ENCODE measurements at places on chromosomes 12 and 14.
A peak's percentile ranks its signal among the peaks of the same experiment; 100 is the strongest.

DNA sequence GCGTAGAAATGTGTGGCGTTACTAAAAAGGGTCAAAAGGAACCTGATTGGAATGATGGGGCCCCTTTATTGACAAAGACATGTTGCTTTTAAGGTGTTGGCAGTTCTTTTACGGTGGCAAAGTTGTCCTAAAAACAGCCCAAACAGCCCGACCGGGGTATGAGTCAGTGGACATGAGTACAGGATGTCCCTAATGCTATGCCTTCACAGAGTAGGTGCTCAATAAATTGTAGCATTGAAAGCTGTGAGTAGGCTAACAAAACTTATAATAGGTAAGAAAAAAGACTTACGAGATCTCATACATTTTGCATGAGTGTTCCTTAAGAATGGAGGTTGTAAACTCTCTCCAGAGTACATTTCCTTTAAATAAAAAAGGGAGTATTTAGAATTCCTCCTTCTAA is 2.6 kb downstream of the ELK3 start:
- DNase-seq, result no peak

GRCh38 chr14:76090616-76091391 is 60.9 kb upstream of the GPATCH2L start:
- peak; percentile 18 for DNase-seq

DNA sequence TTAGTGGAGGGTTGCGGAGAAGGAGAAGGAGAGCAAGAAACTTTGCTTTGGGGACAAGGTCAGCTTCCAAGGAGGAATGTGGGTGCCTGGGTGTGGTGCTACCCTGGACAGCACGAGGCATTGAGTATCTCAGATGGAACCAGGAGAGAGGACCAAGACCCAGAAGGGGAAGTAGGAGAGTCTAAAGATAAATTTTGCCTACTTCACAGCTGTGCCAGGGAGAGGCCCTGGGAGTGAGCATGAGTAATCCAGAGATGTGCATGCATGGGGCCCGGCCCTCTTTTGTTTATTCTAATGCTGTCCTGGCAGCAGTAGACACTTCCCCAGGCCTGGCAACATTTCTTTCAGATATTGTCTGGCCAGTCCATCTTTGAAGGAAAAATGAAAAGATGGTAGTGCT is 49.5 kb upstream of the GNPNAT1 start:
- peak; percentile 74 for DNase-seq

DNA sequence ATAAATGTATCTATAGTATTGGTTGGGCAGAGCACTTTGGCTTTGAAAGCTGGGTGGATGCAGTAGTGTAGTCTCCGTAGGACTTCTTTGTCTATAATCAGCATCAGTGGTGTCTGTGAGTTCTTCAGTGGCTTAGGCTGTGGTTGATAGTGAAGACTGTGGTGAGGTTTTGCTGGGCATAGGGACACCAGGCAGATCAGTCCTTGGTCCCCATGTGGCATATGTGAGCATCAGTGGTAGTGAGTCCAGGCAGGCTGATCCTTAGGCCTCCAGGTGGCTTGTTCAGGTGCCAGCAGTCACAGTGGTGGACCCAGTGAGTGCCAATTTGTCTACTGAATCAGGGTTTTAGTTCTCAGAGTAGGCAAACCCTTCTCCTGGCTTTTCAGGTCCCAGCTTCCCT is 70.4 kb downstream of the CAND1 start:
- no peak for DNase-seq

GRCh38 chr12:83505586-83505985 is 818.9 kb downstream of the TMTC2 start:
- DNase-seq, result no peak

- DNase-seq, result no peak
Observed at GRCh38 chr12:106310687-106311086, 8.2 kb downstream of the TCP11L2 start.

DNA sequence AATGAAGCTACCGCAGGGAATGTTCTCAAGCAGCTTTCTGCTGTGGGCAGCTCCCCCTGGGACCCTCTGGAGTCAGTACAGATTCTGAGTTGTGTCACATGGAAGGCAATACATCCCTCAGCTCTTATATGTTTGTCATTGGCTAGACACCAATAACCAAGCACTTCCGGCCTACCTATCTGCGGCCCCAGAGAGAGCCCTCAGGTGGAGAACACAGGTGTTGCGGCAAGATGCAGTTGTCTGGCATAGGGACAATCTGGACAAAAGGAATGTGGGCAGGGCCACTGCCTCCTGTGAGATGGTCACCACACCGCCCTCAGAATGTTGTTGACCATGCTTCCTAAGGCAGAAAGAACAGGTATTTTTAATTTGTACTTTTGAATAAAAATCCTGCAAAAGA is 118.7 kb downstream of the BRMS1L start:
- no peak for DNase-seq

DNA sequence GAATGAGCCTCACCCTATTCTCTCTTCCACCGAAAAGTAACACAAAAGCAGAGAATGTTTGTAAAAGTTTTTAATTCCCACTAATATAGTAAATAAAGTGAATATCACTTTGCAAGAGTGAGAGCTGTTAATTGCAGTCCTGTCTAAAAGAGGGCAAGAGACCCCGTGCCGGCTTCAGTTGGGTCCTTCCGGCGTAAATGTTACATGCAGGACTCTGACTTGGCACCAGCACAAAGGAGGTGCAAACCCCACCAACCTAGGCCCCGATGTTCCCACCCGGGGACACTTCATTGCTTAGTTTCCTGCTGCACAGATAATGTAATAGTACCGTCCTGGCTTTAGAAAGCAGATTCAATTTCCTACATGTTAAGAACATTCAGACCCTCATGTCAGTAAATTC is 66.0 kb upstream of the DYNC1H1 start:
- DNase-seq, result no peak

DNA sequence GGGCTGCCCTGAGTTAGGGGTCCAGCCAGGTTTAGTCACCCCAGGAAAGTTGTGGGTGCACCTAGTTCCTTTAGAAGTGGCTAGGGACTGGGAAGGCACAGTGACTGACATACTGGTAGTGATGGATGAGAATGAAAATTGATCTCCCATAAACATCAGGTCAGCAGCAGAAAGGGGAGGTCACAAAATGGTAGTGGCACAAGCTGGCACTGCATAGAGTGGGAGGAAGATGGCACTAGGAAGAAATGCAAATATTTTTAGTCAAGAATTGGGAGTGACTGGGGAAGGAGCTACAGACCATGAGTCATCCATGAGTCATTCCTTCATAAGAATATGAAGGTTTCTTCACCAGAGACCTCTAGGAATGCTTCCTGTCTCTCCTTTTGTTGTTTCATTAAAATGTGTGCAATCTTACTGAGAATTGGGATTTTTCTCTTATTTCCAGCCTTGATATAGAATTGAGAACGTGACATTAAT is 198.3 kb upstream of the AMIGO2 start:
- peak; percentile 95 for DNase-seq

- DNase-seq, result no peak
Observed at GRCh38 chr14:24892497-24893051, 157.4 kb downstream of the STXBP6 start.

DNA sequence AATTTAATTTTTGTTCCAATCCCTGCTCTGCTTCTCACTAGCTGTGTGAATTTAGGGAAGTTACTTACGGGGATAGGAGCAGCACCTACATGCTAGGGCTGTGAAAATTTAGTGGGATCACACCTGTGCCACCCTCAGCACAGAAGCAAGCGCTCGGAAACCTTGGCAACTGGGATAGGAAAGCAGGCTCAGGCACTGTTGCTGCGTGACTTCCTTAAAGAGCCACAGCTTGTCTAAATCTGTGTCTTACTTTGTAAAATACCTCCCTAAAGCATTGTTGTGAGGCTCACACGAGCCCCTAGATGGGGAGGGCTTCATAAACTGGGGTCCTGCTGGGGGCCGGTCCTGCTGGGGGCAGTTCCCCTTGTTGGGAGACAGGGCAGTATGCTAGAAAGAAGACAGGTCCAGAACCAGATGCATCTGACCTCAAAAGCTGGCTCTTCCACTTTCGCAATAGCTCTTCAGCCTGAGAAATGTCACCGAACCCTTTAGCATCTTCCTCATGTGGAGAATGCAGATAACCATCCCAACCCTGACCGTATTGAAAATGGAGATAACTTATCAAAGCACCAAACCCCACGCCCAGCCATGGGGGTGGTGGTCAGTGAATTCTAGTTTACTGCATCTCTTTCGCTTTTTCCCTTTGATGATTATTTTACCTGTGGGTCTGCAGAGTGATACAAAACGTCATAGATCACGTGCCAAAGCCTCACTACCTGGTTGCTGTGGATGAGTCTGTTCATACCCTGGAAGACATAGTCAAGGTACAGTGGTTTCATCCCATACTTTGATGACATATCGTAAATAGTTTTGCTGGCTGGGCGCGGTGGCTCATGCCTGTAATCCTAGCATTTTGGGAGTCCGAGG is 54.1 kb downstream of the AK7 start:
- no peak for DNase-seq

- DNase-seq, result peak; percentile 73
Observed at GRCh38 chr12:52971679-52972329, 22.9 kb downstream of the KRT18 start.

- peak; percentile 33 for DNase-seq
Observed at GRCh38 chr14:74979442-74980397, 23.0 kb upstream of the EIF2B2 start.

- no peak for DNase-seq
Observed at GRCh38 chr12:46084666-46085631, 94.6 kb upstream of the SCAF11 start.

DNA sequence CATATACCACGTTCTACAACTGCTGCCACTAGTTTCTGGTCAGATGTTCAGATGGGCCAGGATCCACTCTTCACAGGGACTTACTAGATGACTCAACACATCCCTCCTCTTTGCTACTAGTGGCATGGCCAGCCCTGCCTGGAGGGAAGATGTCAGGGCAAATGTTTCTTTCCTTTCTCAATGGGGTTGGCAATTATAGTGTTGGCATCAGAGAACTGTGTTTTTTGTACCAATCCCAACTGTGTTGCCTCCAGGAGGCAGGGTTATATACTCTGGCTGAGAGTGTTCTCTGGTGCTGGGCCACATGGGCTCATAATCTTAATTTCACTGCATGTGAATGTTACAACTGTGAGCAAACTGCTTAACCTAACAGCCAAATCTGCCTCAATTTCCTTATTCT is 69.9 kb upstream of the AVPR1A start:
- no peak for DNase-seq

DNA sequence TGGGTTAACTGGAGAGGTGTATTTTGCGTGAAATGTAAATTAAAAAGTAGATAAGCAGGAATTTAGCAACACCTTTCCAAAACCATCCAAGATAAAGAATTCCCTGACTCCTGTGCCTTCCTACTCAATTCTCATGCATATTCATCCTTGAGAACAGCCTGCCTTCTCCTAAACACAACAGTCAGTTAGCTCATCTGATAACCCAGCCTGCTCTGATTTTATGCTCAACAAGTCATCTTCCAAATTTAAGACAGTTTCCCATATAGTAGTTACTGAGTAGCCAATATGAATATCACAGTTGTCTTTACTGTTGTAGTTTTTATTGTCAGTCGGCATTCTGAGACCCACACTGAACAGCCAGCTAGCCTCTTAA is 27.1 kb downstream of the CPNE8 start:
- no peak for DNase-seq

DNA sequence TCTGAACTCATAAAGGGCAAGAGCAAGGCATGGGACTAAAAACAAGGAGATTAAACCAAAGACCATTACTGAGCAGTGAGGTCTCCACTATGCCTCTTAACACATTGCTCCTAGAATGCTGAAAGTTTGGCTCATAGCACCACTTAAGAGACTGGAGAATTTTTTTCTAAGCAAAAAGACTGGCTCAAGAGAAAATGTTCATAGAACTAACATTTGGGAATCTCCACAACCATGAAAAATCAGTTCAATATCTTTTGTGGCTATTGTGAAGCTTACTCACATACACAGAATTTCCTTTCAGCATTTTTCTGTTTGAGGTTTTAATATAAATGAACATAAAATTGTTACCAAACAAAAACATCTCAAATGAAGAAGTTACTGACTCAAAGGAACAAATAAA is 255.8 kb downstream of the CCDC91 start:
- peak; percentile 18 for DNase-seq

Measured in fibroblast of the aortic adventitia (primary cell).